ENCODE measurements at places on chromosomes 6 and 20.

GRCh38 chr20:19026121-19026878, 186.1 kb upstream of the SLC24A3 start:
- no peak for DNase-seq

DNA sequence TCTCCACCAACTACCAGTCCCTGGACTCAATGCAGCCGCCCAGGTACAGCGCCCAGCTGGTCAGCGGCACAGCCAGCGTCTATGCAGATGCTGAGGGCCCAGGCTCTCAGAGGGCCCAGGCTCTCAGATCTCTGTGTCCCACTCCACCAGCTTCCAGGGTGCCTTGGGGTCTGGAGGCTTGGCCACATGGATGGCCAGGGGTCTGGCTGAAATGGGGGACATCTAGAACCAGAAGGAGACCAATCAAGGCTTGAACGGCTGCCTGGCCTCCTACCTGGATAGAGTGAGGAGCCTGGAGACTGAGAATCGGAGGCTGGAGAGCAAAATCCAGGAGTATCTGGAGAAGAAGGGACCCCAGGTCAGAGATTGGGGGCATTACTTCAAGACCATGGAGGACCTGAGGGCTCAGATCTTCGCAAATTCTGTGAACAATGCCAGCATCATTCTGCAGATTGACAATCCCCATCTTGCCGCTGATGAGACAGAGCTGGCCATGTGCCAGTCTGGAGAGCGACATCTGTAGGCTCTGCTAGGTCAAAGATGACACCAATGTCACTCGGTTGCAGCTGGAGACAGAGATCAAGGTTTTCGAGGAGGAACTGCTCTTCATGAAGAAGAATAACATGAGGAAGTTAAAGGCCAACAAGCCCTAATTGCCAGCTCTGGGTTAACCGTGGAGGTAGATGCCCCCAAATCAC, 44.1 kb upstream of the GRM4 start:
- no peak for DNase-seq

GRCh38 chr6:108947114-108947854, 99.1 kb downstream of the ARMC2 start:
- DNase-seq, result no peak

DNA sequence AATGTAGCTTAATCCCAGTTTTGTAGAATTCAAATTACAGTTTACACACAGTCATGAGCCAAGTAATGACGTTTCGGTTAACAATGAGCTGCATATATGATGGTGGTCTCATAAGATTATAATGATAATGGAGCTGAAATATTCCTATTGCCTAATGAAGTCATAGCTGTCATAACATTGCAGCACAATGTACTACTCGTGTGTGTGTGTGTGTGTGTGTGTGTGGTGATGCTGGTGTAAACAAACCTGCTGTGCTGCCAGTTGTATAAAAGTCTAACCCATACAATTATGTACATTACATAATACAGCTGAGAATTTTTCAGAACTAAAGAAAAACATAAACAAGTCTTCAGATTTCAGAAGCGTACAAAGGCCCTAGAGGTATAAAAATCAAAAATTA, 66.7 kb upstream of the ARID1B start:
- DNase-seq, result no peak

- DNase-seq, result no peak
Observed at GRCh38 chr20:10935658-10936402, 262.0 kb upstream of the JAG1 start.

DNA sequence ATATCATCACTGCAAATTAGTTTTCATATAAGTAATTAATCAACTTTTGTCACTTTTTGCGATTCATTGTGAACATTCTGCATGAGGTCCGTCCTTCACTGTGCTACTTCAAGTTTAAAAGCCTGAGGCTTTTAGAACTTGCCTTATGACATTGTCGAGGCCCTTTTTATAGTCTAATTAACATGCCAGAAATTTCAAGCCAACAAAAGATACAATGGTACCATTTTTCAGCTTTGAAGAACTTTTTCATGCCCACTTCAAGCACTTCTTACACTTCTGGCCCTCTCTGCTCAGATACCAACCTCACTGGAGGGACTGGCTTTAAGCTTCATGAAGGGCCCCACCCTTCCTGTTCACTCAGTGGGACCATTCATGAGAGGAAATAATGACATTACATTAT, 323.1 kb downstream of the TPBG start:
- no peak for DNase-seq

DNA sequence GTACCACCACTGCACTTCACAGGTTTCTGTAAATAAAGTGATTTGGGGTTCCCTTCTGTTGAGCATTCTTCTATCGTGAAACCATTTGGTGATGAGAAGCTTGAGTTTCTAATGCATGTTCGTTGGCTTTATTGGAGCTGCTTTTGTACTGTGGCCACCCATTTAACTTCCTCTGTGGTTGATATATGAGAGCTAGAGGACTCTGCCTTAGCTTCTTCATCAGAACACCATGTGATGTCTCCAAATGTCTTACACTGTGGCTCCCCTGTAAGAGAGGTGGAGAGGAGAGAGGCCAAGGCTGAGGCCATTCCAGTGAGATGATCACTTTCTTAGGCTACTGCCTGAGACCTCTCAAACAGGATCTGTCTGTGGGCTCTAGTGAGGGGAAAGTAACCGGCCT, 114.5 kb downstream of the SLC16A10 start:
- no peak for DNase-seq

DNA sequence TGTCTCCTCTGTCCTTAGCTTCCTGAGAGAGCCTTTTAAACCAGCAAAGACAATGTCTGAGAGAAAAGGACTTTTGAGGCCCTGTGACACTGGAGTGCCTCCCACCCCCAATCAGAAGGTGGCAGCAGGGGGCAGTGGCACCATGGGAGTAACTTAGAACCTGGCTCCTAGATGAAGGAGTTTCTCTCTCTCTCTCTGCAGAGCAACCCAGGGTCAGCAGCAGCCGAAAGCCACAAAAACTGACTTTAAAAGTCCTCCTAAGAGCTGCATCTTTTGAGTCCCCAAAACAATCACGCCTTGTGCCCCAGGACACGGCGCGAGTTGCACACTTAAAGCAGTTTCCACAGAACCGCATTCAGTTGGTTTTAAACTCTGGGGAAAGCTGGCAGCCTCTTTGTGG, 5.3 kb upstream of the TCP11 start:
- DNase-seq, result no peak

- no peak for DNase-seq
Observed at GRCh38 chr6:144086959-144087358, 8.4 kb downstream of the SF3B5 start.

DNA sequence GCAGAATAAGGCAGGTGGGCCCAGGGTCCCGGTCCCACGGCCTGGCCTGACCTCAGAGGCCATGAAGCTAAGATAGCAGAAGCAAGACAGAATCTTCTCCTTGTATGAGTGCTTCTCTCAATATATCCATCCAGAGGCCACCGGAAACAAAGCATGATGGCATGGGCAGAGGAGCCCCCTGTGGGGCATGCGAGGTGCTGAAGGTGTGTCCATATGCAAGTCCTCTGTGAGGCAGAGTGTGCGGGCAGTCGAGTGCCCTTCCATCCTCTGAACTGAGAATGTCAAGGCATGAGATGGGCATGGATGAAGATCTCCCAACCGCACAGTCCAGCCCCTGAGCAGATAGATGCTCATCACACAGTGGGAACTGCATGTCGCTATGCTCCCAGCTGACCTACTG, 9.8 kb upstream of the GGTLC1 start:
- no peak for DNase-seq

DNA sequence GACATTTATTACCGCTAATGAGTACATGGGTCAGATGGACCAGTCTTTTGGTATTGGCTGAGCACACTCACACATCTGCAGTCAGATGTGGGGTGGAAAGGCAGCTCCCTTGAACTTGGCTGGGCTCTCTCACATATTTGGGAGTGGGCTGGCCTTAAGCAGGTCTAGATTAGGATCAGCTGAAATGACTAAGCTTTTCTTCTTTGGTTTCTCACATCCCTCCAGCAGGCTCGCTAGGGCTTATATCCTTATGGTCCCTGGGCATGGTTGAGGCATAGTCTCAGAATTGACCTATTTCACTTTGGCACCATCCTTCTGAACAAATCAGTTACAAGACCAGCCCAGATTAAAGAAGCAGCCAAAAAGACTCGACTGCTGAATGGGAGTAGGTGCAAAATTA, 14.4 kb upstream of the PLCB1 start:
- no peak for DNase-seq
